ENCODE measurements at places on chromosomes 4 and X.
A peak's percentile ranks its signal among the peaks of the same experiment; 100 is the strongest.

DNA sequence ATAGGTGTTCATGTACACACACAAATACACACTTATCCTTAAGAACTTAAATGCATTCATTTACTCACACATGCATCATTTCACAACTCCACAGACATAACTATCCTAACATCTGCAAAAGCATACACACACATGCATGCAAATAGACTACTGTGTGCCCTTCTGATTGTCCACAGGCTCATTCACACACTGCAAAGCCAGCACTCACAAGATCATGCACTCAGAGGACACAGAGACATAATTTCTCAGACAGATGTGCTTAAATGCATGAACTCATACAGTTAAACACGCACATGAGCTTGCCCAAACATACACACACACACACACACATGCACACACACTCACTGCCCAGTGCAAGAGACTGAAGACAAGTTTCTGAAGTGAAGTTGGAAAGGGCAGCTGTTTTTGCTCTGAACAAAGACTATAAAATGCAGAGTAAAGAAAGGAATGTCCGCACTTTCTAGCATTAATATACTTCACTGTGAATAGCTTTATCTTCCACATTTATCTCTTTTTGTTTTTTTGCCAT, 1018.0 kb upstream of the HS3ST1 start:
- no peak for DNase-seq

DNA sequence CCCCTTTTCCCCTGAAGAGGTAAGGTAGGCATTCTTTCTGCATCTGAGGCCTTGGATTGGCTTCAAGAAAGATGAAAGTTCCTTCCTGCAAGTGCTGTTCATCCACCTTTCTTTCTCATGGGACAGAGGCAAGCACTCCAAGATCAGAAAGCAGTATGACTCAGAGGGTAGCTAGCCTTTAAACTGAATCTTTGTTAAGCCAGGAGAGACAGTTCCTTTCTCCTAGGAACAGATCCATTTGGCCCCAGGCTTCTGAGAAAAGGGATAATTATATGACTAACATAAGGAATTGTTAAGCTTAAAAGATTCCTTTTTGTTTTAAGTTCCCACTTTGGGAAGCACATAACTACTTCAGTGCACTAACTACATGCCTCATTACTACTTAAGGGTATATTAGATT, 192.0 kb downstream of the PPP3CA start:
- DNase-seq: no peak

DNA sequence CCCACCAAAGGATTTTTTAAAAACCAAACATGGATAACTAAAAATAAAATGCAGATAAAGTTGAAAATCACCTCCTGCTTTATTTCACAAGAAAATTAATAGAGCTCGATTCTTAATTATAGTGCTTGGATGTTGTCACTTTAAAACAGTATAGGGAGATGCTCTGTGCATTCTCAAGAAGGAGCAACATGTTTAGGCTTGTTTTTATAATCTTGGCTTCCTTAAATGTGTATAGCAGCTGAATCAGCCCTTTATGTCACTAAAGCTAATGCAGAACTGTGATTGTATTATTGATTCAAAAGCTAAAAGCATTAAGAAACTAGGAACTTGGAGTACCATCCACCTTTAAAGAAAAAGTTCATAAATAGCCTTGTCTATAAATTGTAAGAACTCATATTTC, 12.9 kb downstream of the UTP3 start:
- DNase-seq: no peak

- no peak for DNase-seq
These were observed 480.3 kb upstream of the GRIA3 start for GRCh38 chrX:122703762-122704161.

DNA sequence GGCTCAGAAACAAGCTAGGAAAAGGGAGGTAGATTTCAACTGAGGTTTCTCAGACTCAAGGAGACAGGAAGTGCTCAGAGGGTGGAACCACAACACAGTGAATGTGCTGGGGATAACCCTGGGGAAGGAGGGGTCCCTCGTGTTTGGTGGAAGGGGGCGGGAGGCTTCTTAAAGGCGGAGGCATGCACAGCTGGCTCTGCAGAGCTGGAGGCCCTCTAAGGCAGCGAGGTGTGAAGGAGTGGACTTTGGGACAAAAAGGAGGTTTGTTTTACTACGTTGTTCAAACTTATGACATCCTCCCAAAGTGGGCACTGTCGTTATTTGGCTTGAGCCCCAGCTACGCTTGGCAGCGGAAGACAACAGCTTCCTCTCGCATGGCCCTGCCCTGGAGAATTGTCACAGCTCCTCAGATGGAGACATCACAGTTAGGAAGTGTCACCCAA, 21.7 kb upstream of the MTM1 start:
- peak; percentile 25 for DNase-seq

DNA sequence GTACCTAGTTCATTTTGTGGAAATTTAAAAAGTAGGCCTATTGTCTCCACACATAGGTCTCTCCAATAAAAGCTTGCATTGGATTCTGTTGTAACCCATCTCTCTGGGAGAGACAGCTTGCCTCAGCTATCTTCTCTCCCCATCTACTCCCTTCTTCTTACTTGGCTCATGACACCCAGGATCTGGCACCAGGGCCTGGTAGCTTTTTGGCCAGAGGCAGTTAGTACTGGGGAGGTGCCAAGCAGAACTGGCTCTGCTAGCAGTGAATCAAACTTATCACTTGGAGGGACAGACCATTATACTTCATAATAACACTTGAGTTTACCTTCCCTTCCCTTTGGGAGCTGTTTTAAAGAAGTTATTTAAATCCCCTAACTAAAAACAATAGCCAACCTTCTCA, 31.8 kb downstream of the PLAC1 start:
- DNase-seq: no peak

GRCh38 chr4:124596816-124597215, 115.7 kb downstream of the ANKRD50 start:
- no peak for DNase-seq

DNA sequence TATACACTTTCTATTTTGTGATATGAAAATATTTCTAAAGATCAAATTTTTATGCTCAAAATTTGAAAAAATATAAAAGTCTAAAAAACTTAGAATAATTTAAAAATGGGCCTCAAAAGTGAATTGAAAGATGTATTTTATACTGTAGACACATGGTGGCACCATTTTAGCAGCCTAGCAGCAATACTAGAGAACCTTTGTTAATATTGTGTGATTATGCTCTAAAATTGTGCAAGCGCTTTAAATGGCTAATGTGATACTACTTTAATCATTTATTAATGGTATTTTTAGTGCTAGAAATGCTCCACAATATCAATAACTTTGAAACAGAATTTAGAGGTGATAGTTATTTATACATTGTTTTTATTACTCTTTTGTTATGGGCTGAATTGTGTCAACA, 3.7 kb upstream of the GUF1 start:
- no peak for DNase-seq

DNA sequence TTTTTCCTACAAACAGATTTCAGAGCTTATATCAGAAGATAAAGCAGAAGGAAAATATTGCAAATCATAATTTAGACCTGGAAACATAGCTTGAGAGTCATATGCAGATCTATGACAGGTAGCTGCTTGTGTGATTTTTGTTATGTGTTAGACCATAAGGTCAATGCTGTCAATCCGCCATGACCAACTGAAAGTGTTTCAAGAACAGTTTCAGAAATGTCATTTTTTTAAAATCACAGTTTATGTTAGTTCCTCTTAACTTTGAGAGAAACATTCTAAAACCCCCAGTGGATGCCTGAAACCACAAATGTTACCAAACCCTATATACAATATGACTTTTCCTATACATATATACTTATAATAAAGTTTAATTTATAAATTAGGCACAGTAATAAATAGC, 391.3 kb upstream of the FAM241A start:
- no peak for DNase-seq

DNA sequence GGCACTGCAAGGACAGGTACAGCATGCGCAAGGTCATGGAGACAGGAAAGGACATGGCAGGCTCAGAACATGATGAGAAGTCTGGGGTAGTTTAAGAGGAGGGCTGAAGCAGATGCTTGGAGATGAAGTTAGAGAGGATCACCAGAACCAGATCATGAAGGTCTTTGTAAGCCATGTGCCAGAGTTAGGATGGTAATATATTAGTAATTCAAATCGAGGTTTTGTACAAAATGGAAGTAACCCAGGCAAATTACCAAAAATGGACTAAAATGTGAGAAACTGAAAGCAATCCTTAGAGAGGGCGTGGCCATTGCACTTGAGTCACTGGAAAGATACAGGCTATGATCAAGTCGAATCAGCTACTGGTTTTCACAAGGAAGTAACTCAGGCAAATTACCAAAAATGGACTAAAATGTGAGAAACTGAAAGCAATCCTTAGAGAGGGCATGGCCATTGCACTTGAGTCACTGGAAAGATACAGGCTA, 13.5 kb downstream of the RXFP1 start:
- DNase-seq: peak; percentile 4

- DNase-seq: no peak
These were observed 132.3 kb upstream of the UGT8 start for GRCh38 chr4:114466299-114466698.

DNA sequence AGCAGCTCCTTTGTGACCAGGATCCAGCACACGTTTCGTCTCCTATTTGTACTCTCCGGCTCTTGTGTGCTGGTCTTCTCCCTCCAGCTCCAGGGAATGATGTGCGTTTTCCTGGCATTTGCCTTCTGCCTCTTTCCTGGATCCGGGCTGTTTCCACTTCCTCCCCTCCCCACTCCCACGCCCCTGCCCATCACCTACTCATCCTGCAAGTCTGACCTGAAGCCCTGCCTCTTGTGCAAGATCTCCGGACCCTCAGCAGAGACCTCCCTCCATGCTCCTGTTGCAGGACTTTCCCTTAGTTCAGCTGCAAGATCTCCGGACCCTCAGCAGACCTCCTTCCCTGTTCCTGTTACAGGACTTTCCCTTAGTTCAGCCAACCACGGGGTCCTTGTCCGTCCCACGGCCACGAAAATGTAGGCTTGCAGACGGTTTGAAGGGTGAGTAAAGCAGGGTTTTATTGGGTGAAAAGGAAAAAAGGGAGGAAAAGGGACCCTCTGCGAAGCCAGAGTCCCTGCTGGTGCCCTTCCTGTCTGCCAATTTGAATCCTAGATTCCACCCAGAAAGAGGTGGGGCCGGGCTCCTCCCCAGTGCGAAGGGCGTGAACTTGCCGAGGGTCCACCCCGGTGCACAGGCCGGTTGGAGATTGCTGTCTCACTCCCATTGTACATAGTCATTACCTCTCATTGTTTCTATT, 74.4 kb upstream of the IRF2 start:
- DNase-seq: no peak

GRCh38 chr4:138290805-138291204, 48.7 kb upstream of the SLC7A11 start:
- no peak for DNase-seq

GRCh38 chr4:609400-610050, 15.8 kb upstream of the PDE6B start:
- no peak for DNase-seq

DNA sequence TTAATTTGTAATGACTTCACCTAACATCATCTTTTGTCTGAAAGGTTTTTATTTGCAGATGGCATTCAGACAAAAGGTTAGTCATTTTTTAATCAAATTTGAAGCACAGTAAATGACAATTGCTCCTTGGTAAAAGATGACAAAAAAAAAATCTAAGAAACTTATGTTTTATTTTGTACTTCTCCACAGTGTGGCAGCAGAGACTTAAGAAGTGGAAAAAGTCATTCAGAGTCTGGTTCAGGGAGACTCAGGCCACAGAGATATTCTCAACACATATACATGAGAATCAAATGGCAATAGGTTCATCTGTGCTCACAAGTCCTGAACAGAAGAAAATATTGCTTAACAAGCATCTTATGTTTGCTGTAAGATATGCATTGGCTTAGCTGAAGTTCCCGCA, 436.2 kb downstream of the KCNIP4 start:
- DNase-seq: no peak

DNA sequence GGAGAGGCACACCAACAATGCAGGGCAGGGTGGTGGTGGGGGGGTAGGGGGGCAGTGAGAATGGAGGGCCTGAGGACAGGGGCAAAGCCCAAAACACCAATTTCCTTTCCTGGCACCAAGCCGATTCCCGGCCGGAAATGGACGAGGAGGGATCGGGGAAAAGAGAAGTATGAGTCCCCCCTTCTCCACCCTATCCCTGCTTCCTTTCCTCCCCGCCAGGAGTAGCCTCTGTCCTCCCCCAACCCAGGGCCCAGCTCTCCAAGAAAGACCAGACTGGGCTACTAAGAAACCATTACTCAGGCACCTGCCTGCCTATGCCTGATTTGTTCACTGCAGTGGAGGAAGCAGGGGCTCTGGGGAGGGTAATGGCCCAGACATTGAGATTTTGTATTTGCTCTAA, 402 bp downstream of the CCDC120 start:
- DNase-seq: no peak

GRCh38 chr4:40857956-40858355, 108.2 kb downstream of the NSUN7 start:
- DNase-seq: no peak

DNA sequence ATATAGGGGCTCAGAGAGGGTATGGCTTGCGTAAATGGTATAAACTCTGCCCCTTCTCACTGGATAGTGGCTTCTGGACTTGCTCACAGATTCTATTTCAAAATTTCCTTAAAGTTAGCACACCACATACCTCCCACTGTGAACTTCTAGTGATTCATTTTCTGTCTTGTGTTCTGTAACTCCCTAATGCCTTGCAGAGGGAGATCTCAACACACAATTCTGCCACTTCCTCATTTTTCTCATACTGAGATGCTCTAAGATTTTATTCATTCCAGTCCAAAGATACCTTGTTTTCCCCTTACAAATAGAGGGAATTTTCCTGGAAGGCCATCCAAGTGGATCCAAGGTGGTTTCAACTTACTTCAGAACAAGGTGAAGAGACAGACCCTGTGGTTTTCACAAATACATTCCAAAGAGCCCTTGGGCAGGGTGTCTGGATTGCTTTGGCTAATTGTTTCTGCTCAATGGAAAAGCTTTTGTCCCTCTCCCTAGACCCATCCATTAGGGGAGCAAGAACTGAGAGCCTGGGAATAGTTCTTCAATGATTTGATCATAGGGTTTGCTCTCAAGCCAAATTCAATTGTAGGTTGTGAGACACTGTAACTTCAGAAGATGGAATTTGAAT, 52.1 kb upstream of the CAPN6 start:
- no peak for DNase-seq

DNA sequence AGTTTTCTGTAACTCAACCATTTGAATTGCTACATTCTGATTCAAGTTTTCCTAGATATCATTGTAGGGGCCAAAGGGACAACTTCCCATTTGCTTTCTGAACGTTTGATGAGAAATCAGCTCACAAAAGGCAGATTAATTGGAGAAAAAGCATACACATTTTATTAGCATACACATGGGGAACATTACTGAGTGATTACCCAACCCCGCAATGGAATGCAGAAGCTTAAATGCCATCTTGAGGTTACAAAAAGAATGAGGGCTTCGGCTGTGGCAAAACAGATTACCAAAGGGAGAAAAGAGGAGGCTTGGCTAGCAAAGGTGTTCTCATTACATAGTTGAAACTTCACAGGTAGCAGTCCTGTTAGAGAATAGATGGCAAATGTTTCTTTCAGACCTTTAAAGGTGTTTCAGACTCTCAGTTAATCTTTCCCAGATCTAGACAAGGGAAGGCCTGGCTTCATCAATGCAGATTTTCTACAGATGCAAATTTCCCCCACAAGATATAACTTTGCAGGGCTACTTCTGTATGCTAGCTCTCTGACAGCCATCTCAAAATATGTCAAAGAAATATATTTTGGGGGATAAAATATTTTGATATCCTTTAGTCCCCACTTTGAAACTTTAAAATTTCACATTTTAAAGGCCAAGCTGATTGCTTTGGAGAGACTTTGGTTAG, 26.5 kb upstream of the HERC6 start:
- no peak for DNase-seq

GRCh38 chr4:2079926-2080325, 20.8 kb downstream of the NAT8L start:
- DNase-seq: no peak

Data from stimulated activated naive CD8-positive, alpha-beta T cell treated with anti-CD3 and anti-CD28 coated beads, Interleukin-15, Interleukin-2, amounts not matched to agents 100 U/mL and 50 U/mL, for 24 hours (primary cell).